ENCODE measurements at places on chromosomes 7 and 10. TPM values are rescaled to one million over a fixed set of nuclear protein-coding genes. Genes with fewer than 3 reads are reported as not detected.

SAP25 gene
- 0.73 TPM for total RNA-seq

CDHR1 gene
- total RNA-seq = 0.13 TPM

COMTD1 gene
- total RNA-seq = 49.8 TPM

TFPI2 gene
- 255 TPM for total RNA-seq

STEAP2 gene
- 3.8 TPM for total RNA-seq

MRLN gene
- not detected for total RNA-seq

CASD1 gene
- total RNA-seq = 9.6 TPM
